ENCODE measurements at places on chromosomes 1 and 21. TPM values are rescaled to one million over a fixed set of nuclear protein-coding genes. Genes with fewer than 3 reads are reported as not detected.

DNA sequence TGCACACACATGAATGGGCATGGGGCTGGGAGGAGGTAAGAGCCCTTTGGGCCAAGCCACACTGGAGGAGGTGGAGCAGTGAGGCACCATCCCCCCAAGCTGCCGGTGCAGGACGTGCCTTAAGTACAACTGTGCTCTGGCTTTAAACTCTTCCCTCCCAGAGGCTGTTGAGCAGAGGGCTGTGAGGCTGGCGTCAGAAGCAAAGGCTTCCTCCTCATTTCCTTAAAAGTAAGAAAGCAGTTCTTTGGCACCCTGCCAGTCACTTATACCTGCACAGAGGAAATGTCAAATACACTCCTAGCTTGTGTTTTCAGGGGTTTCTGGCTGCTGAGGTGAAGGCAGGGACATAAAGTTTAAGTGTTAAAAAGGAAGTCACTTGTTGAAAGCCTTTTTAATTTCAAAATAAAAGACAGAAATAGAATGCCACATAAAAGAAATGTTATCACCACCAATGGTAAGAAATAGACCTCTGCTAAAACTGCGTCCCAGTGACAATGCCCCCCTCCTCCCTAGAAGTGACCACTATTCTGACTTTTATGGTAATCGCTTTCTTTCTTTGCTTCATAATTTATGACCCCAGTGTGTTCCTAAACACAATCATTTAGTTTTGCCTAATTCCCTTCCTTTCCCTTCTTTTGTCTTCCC lies 33.0 kb downstream of the LAMC2 start:
- peak; percentile 19 for DNase-seq

GRCh38 chr1:64881281-64881680 lies 85.1 kb downstream of the JAK1 start:
- DNase-seq: no peak

DNA sequence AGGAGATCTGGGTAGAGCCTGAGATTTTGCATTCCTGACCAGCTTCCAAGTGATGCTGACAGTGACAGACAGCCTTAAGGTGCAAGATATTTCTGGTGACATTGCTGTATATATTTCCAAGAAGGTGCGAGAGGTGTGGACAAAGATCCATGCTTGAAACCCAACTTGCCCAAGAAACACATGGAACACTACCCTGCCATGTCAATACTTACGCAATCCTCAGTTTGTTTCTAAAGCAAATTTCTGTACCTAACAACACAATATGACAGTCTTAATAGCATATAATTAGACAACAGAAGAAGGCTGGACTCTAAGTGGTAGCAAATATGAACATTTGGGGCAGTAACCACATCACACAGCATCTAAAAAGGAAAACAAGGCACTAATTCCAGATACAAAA lies 260.4 kb downstream of the DSCAM start:
- DNase-seq: no peak

Gene EXO1
- total RNA-seq: 1.1 TPM

Gene SPATA46
- not detected for total RNA-seq

Gene BLACAT1
- 2.6 TPM for total RNA-seq

GRCh38 chr1:109623601-109624161 lies 4.0 kb downstream of the AMPD2 start:
- no peak for DNase-seq

DNA sequence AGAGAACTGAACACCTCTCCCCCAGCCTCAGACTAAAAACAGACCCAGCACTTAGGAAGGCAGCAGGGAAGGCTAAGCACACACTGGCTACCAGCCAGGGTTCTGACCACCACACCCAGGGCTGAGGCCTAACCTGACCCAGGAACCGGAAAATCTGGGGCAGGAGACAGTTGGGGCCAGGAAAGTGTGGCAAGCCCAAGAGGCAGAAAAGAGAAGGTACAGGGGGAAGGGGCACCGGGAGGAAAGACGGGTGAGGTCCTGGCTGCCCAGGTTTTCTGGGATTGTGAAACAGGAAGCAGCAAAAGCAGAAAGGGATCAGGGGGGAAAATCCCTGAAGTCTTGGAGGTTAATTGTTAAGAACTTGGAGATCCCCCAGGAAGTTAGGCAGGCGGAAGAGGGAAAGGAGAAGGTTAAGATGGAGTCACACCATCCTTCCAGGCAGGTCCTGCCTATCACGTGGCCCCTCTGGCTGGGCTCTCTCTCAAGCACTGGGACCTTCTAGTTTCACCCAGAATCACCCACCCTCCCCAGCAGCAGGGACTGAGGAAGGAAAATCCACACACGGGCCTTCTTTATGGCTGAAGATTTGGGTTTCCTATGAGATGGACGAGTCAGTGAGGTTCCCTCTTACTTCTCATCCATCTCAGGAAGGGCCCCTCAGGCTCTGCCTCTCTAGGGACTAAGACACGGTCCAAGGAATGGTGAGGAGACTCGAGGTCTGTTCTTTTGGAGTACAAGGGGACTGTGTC lies 2.6 kb downstream of the HDGF start:
- DNase-seq: no peak

Gene GPATCH2
- total RNA-seq: 20.4 TPM

Gene ADORA3
- 16.4 TPM for total RNA-seq

- no peak for DNase-seq
Measured at GRCh38 chr1:174079796-174080195, 57.6 kb upstream of the RC3H1 start.

- DNase-seq: no peak
Measured at GRCh38 chr1:28927648-28928313, 13.4 kb downstream of the EPB41 start.

Gene FAM78B
- 21.4 TPM for total RNA-seq

DNA sequence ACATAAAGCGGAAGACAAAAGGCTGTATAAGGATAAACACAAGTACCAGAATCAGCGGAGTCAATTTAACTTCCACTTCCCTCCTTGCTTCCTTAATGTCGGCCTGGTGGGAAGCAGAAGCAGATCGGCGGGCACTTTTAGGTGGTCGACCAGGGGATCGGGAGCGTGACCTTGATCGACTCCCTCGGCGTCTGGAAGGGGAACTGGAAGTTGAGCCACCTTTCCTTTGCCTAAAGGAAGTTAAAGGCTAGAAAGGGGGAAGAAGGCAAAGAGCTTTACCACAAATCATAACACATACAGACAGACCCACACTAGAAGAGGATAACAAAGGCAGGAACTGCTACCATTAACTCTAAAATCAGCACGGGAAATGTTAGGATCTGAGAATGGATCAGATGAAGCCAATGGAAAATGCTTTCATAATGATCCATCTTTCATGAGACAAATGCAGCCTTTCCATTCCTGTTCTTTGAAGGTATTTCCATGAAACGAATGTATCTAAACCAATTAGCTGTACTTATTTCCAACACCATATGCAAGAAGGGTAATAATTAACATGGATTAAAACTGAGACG lies 5.7 kb downstream of the LBR start:
- DNase-seq: no peak

GRCh38 chr1:11406845-11407244 lies 72.1 kb upstream of the DISP3 start:
- DNase-seq: no peak

GRCh38 chr1:225458222-225458631 lies 30.4 kb upstream of the LBR start:
- no peak for DNase-seq

DNA sequence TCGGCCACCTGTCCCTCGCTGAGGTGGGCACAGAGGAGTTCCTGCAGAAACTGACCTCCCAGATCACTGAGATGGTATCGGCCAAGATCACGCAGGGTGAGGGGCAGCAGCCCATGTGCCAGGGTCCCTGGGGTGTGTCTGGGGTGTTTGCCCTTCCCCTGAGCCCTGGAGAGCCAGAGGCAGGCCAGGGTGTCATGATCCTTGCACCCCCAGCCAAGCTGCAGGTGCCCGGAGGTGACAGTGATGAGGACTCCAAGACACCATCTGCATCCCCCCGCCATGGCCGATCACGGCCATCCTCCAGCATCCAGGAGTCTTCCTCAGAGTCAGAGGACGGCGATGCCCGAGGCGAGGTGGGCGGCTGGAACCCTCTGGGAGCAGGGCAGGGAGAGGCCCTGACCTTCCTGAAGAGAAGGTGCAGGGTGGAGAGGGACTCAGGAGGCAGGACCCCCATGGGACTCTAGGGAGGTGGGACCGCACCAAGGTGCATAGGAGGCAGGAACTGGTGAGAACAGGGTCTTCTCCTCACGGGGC lies 69.5 kb downstream of the TRIM11 start:
- DNase-seq: peak; percentile 18

Gene OR2T35
- not detected for total RNA-seq

- DNase-seq: no peak
Measured at GRCh38 chr1:170789063-170789462, 125.1 kb downstream of the PRRX1 start.

DNA sequence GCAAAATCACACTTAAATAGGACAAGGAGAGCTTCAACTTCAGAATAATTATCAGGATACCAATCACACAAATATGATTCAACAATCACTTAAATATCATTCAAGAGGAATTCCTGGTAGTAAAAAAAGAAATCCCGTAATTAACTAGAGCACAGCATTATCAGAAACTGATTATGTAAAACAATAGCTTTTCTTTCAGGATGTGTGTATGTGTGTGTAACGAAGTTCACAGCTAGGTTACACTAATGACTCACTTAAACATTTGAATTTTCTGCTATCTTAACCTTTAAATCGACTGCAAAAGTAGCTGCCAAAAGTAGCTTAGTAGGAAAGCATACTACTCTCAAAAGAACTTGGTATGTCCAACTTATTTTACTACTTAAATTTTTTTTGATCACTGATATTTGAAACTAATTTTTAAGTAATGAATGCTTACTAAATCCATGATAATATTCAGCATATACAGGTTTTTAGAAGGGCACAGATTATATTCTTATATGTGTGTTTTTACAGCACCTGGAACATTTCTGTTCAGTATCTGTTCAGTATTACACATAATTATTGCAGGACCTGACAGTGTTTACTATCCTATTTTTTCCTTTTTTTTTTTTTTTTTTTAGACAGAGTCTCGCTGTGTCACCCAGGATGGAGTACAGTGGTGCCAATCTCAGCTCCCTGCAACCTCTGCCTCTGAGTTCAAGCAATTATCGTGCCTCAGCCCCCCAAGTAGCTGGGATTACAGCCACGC lies 4.2 kb downstream of the RERE start:
- DNase-seq: no peak

Gene FAM151A
- total RNA-seq: not detected

DNA sequence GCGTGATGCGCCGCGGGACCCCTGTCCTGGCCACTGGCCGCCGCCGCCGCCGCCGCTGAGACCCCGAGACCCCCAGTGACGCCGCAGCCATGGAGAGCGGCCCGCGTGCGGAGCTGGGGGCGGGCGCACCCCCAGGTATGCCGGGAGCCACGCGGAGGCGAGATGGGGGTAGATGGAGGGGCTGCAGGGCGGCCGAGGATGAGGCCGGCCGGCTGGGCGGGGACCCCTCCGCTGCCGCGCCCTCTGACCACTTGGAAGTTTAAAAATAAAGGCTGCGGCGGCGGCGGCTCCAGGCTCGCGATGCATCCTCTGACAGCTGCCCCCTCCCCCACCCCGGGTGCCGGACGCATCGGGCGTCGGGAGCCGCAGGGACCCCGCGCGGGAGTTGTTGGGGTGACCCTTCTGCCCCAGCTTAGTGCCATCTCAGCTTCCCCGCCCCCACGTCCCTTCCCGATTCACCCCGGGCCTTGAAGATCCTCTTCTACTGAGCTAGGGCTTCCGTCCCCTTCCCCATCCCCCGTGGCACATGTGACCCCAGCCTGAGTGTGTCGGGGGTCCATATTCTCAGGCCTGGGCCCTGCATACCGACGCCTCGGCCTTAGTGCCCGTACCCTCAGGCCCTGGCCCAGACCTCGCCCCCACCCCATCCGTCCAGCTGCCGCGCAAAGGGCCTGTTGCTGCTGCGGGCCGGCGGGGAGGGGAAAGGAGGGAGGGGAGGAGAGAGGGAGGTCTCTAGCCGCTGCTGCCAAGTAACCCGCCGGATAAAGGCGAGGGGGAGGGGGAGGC lies 562 bp downstream of the MAP7D1 start:
- peak; percentile 82 for DNase-seq

Measured in dorsolateral prefrontal cortex (tissue), 122 donors.